Activated naive CD8-positive, alpha-beta T cell treated with anti-CD3 and anti-CD28 coated beads, Interleukin-2, amount 10 ng/mL, durations not matched to agents 7 days and 5 days (primary cell): ENCODE measurements at places on chromosomes 7 and 10.

DNA sequence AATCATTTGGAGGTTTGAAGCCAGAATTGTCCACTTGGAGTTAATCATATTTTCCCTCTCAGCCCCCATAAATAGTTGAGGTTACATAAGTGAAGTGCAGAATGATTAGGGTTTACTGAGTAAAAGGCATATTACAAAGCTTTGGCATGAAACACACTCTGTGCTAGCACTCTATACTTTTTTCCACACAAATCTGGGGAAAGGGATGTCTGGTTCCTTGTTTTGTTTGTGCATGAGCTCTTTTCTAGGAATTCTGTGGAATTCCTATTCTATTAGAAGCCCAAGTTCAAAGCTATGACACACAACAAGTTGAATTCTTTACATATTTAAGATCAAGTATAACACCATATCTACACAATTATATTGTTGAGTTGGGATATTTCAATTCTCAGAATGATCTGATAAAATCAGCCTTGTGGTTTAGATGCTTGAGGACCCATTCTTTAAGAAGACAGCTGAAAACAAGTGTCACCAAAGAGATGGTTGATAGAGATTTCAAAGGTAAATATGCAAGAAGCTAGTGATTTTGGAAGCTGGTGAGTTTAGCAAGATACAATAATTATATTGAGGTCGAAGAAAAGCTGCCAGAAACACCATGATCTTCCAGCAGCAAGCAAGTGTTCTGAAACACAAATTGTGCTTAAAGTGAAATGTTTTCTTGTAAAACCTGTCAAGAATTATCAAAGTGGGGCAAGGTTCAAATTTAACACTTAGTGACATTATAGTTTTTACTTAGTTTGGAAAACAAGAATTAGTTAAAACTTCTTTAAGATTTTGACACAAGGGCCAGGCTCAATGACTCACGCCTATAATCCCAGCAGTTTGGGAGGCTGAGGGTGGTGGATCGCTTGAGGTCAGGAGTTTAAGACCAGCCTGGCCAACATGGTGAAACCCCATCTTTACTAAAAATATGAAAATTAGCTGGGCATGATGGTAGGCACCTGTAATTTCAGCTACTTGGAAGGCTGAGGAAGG is 122.6 kb downstream of the INHBA start:
- DNase-seq: no peak

DNA sequence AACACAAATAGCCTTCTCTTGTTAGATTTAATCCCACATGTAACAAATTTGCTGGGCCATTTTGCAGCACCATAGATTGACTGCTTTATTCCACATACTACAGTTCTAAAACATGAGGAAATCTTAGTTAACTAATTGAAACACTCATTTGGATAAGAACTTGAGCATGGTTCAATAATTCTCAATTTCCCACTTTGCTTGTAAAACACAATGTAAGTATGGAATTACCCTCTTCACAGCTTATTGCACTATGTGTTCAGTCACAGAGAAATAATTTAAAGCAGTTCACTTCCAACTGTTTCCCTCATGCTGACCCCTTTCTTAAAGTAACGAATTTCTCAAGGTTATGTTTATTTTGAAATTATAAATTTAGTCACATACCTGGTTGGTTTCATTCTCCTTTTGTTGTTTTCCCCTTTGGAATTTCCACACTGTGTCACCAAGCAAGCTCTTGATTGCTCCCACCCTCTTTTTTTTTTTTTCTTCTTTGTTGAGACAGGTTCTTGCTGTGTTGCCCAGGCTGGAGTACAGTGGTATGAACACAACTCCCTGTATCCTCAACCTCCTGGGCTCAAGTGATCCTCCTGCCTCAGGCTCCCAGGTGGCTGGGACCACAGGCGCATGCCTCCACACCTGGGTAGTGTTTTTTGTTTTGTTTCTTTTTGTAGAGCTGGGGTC is 425.4 kb downstream of the EXOC4 start:
- DNase-seq: no peak

DNA sequence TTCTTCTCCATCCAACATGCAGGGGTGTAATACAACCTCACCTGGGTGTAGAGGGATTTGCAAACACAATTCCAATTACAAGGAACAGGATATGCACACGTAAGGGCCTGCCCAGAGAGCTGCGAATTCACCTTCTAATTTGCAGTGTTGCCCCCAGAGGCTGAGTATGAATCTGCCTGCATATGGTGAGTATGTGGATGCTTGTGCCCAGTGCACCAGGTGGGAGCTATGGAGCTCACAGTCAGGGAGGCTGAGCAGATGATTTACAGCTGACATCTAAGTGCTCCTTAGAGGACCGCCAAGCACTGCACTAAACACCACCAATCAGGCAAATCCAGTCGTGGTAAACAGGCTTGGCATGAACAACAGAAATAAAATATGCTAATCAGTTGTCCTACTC is 132.0 kb downstream of the RELN start:
- DNase-seq: no peak

- no peak for DNase-seq
These were observed 1.3 kb downstream of the TFR2 start for GRCh38 chr7:100639995-100640516.

- DNase-seq: no peak
These were observed 77.2 kb downstream of the C7orf25 start for GRCh38 chr7:42834676-42835075.

- DNase-seq: peak; percentile 23
These were observed 1.7 kb upstream of the STK32C start for GRCh38 chr10:132309471-132309865.

DNA sequence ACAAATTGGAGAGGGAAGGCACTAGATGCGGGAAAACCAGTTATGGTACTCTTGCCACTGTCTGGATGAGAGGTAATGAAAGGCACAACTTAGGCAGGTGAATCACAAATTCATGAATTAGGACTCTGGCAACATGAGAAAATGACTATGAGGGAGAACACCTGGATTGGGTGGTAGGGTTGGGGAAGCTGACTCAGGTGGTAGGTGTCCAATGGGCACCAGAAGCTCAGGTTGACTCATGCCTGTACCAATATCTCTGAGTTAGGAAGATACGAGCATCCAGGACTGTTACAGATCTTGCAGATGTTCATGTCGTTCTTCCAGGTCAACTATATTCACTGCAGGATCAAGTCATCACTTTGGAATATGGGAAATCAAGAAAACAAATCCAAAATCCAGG is 56.7 kb downstream of the NPY start:
- no peak for DNase-seq

- DNase-seq: no peak
These were observed 224.2 kb downstream of the MLLT10 start for GRCh38 chr10:21758239-21758638.

- DNase-seq: no peak
These were observed 39.7 kb downstream of the TES start for GRCh38 chr7:116249969-116250553.

DNA sequence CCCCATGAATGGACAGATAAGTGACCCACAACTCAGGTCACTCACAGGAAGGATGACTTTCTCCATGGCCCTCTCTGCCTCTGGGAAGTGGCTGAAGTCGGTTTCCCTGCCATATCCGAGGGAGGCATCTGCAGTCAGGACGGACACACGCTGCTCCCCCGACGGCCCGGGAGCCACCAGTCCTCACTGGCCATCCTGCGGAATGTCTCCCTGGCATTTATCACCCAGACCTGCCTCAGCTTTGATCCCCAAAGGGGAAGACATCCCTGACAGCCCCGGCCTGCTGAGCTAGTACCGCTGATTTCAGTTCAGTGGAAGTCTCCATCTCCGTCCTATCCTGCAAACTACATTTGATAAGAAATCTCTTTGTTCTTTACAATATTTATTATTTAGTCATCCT is 339.5 kb upstream of the MKI67 start:
- no peak for DNase-seq

DNA sequence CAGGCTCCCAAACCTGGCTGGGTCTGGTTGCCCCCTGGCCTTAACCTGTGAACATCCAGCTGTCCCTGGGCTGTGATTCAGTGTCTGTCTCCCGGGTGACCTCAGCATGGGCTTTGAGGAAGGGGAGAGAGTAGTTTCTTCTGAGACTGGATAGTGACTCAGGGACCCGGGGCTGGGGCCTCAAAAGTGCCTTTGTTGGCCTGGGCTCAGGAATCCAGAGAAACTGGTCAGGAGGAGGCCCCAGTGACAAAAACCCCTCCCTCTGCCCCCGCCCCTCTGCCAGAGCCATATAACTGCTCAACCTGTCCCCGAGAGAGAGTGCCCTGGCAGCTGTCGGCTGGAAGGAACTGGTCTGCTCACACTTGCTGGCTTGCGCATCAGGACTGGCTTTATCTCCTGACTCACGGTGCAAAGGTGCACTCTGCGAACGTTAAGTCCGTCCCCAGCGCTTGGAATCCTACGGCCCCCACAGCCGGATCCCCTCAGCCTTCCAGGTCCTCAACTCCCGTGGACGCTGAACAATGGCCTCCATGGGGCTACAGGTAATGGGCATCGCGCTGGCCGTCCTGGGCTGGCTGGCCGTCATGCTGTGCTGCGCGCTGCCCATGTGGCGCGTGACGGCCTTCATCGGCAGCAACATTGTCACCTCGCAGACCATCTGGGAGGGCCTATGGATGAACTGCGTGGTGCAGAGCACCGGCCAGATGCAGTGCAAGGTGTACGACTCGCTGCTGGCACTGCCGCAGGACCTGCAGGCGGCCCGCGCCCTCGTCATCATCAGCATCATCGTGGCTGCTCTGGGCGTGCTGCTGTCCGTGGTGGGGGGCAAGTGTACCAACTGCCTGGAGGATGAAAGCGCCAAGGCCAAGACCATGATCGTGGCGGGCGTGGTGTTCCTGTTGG is at the start of gene CLDN4:
CLDN4 (plus strand) TSS at position 316 of the 903 bp plus-strand sequence; CDS start at position 522, 206 bp downstream.
- no peak for DNase-seq

DNA sequence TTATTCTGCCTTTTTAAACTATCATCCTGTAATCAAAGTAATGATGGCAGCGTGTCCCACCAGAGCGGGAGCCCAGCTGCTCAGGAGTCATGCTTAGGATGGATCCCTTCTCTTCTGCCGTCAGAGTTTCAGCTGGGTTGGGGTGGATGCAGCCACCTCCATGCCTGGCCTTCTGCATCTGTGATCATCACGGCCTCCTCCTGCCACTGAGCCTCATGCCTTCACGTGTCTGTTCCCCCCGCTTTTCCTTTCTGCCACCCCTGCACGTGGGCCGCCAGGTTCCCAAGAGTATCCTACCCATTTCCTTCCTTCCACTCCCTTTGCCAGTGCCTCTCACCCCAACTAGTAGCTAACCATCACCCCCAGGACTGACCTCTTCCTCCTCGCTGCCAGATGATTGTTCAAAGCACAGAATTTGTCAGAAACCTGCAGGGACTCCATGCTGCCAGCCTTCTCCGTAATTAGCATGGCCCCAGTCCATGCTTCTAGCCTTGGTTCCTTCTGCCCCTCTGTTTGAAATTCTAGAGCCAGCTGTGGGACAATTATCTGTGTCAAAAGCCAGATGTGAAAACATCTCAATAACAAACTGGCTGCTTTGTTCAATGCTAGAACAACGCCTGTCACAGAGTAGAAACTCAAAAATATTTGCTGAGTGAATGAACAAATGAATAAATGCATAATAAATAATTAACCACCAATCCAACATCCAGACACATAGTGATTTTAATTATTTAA is 151.7 kb downstream of the EGFR start:
- DNase-seq: no peak

DNA sequence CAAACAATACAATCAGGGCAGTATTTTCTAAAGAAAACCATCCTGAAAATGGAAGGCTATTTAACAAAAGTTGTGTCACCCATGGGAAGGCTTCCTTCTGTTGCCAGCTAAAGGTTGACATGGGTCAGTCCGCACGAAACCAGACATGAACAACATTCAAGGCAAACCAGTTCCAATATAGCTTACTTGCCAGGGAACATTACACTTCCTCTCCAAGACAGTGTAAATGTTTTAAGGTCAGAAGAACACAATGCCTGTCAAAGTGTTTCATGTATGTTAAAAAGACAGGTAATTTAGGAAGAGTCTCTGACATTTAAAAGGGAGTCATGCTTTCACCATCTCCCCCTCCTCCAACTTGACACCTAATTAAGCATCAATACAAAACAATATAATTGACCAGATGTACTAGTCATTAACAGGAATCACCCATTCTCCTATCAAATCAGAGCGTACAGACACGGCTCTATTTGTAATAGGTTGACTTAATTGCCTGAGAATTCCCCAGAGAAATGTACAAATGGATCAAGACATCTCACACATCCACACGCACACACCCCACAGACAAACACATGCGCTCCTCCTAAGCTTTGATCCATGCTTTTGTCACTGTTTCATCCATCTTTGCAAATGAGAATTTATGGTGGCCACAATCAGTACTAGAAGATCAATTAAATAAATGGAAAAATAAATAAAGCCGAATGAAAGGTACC is 69.5 kb downstream of the CACNA2D1 start:
- no peak for DNase-seq

DNA sequence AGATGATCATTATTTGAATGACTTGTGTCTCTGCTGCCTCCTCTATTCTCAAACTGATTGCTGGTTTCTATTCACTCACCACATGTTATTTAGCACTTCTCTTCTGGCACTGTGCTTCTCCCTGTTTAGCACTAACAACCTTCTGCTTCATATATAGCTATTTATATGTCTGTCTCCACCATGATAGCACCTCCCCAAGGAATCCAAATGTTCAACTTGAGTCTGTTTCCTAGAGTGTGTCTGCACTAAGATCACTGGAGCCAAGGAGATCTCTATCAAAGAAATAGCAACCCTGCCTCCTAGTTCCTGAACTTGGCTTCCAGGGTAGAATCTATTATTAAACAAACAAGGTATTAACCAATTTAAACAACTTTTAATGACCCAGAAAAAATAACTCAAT is 104.5 kb downstream of the CYP26A1 start:
- DNase-seq: no peak

DNA sequence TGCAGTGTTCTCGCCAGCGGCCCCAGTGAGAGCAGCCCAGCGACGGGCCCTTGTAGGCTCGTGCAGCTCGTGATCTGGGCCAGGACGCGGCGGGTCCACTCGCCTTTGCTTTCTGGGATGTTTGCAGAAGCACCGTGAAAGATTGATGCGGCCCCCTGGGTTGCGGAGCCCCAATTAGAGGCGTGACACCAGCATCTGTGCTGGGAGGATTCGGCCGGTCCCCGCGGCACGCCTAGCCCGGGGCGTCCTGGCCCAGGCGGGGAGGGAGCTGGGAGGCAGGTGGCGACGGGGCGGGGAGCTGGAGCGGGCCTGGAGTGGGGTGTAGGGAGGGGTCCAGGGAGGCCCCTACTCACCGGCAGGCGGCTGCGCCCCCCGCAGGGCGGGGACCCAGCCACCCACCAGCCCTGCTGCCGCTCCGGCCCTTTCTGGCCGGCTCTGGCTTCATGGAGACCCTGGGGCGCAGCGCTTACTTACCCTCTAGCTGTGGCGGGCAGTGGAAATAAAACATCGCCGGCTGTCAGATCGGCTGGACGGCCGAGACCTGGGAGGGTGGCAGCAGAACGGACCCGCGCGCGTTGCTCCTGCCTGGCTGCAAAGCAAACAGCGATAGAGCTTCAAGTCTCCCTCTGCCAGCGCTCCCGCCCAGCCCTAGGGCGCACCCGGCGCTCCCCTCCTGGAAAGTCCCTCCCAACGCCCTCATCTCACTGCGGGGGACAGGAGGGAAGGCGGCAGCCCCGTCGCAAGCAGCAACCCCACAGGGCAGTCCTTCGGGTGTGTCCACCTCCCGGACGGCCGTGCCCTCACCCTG is 752 bp downstream of the DRGX start:
- DNase-seq: no peak
